Stomach (tissue), 19 donors: ENCODE measurements at places on chromosomes 5 and 9. TPM values are rescaled to one million over a fixed set of nuclear protein-coding genes. Genes with fewer than 3 reads are reported as not detected.

The IRX1 gene
- total RNA-seq, result not detected

The IFNA21 gene
- total RNA-seq, result not detected

The PDE6A gene
- total RNA-seq, result not detected

The C6 gene
- 6.5 TPM for total RNA-seq

The C9orf78 gene
- total RNA-seq, result 33.0 TPM

The IL3 gene
- total RNA-seq, result not detected

- no peak overlapping the region for H3K27ac ChIP-seq
- no peaks in the 10 kb centered on the region for H3K27me3 ChIP-seq
- no peak for DNase-seq
- peaks cover 15% of the 10 kb centered on the region for H3K4me1 ChIP-seq
- H3K4me3 ChIP-seq, result no peak overlapping the region
- H3K36me3 ChIP-seq, result no peaks in the 10 kb centered on the region
Observed at GRCh38 chr5:79076819-79077218, 7.3 kb downstream of the BHMT2 start.

DNA sequence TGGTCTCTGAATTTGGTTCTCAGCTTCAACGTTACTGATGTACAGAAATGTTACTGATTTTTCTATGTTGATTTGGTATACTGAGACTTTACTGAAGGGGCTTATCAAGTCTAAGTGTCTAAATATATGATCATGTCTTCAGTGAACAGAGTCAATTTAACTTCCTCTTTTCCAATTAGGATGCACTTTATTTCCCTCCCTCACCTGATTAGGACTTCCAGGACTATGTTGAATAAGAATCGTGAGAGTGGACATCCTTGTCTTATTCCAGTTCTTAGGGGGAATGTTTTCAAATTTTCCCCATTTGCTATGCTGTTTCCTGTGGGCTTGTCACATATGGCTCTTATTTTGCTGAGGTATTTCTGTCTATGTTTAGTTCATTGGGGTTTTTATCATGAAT, 349.5 kb downstream of the PRR16 start:
- H3K27me3 ChIP-seq, result no peaks in the 10 kb centered on the region
- H3K27ac ChIP-seq, result no peak overlapping the region
- DNase-seq, result no peak
- H3K4me1 ChIP-seq, result no peaks in the 10 kb centered on the region

- peak overlapping the region; percentile 20 for H3K27ac ChIP-seq
- DNase-seq, result no peak
- H3K27me3 ChIP-seq, result no peaks in the 10 kb centered on the region
- H3K36me3 ChIP-seq, result peaks cover 75% of the 10 kb centered on the region
Observed at GRCh38 chr9:133341369-133342068, 5.5 kb upstream of the SURF6 start.

GRCh38 chr5:15796557-15796956, 296.6 kb downstream of the FBXL7 start:
- no peak overlapping the region for H3K27ac ChIP-seq
- H3K36me3 ChIP-seq, result no peaks in the 10 kb centered on the region
- H3K27me3 ChIP-seq, result no peaks in the 10 kb centered on the region

DNA sequence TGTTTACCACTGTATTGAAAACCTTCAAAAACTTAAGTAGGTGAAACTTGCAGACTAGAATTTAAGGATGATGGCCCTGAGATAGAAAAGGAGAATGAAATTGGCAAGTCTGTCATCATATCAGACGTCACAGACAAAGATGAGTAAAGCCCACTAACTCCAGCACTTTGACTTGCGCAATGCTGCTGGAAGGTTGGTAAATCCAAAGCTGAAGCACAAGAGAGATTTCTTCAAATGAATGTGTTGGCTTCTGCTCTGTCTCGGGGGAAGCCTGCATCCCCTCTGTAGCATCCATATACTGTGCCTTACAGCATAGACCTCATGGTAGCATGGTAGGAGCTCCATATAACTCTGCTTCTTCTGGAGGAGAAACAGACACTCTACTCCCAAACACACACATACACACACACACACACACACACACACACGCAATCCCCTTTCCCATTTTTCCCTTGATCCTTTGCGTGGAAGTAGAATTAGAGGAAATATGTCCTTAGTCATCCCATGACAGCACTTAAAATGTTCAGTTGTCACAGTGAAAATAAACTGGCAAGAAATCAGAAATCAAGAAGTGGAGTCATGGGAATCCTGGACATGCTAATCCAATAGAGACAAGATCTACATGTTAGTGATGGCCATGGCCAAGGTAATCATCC, 241.5 kb downstream of the NR3C1 start:
- H3K4me3 ChIP-seq, result no peak overlapping the region
- H3K4me1 ChIP-seq, result peaks cover 9% of the 10 kb centered on the region
- no peaks in the 10 kb centered on the region for H3K36me3 ChIP-seq
- H3K27ac ChIP-seq, result no peak overlapping the region
- no peaks in the 10 kb centered on the region for H3K27me3 ChIP-seq
- DNase-seq, result no peak

- no peaks in the 10 kb centered on the region for H3K36me3 ChIP-seq
- no peaks in the 10 kb centered on the region for H3K4me1 ChIP-seq
- H3K27me3 ChIP-seq, result no peaks in the 10 kb centered on the region
Observed at GRCh38 chr5:21573416-21574314, 1279.5 kb downstream of the CDH12 start.

DNA sequence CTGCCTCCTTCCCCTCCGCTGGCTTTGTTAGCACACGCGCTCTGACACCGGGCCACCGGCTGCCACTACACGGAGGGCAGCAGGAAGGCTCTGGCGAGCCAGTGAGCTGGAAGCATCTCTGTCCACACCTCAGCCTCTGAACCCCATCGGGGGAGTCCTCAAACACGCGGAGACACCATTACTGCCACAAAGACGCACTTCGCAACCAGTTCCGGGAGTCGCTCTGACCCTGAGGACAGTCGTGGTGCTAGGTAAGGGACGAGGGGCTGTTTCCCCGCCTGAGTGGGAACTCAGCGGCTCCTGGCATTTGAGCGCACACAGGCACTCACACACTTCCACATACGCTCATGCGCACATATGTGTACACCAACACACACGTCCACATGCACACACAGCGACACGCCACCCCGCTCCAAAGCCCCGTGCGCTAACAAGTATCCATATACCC, 160.0 kb downstream of the C9orf152 start:
- peak; percentile 55 for DNase-seq
- H3K27me3 ChIP-seq, result peaks cover 25% of the 10 kb centered on the region
- H3K4me1 ChIP-seq, result peaks cover 43% of the 10 kb centered on the region
- H3K4me3 ChIP-seq, result peak overlapping the region; percentile 68

DNA sequence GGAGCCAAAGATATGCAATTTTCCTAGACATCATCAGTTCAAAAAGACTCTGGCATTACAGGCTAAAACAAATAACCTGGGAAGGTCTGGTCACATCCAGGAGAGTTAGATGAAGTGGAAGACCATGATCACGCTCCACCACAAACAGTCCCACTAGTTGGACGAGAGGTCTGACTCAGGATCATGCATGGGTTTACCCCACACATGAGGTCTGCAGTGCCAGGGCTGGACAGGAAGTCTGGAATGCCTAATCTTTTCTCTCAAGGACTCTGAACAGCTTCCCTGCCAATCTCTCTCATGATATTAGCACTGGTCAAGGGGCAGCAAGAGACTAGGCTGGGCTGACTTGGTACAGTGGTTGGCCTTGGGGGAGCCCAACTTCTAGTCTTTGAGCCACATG, 7.1 kb downstream of the PRUNE2 start:
- no peak overlapping the region for H3K4me3 ChIP-seq
- H3K36me3 ChIP-seq, result no peaks in the 10 kb centered on the region
- H3K27ac ChIP-seq, result peak overlapping the region; percentile 60
- no peaks in the 10 kb centered on the region for H3K4me1 ChIP-seq

DNA sequence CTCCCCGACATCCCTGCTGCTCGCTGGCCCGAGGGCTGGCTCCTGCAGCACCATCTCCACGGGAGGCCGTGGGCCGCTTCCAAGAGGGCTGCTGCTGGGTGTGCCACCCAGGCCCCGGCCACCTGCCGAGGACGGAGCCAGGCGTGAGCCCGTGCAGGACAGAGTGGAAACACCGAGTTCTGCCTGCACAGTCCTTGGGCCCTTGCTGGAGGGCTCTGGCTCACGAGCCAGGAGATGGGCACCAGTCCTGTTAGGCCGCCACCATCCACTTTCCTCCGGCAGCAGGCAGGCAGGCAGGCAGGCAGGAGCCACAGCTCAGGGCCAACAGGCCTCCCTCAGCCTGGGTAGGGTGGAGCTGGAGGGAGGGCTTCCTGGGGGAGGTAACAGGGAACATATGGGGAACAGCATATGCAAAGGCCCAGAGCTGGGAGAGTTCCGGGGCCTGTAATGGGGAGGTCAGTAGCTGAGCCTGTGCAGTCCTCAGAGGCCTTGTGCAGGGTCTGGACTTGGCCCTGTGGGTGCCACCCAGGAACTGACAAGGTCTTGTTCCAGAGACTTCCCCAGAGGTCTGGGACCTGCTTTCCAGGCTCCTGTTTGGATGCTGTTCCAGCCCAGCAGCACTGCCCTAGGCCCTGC, 31.9 kb downstream of the RXRA start:
- no peaks in the 10 kb centered on the region for H3K36me3 ChIP-seq
- no peak overlapping the region for H3K4me3 ChIP-seq
- no peak for DNase-seq
- no peaks in the 10 kb centered on the region for H3K27me3 ChIP-seq
